ENCODE measurements at places on chromosomes 12 and 14.

- DNase-seq = no peak
Observed at GRCh38 chr12:6370994-6371754, 4.2 kb downstream of the SCNN1A start.

DNA sequence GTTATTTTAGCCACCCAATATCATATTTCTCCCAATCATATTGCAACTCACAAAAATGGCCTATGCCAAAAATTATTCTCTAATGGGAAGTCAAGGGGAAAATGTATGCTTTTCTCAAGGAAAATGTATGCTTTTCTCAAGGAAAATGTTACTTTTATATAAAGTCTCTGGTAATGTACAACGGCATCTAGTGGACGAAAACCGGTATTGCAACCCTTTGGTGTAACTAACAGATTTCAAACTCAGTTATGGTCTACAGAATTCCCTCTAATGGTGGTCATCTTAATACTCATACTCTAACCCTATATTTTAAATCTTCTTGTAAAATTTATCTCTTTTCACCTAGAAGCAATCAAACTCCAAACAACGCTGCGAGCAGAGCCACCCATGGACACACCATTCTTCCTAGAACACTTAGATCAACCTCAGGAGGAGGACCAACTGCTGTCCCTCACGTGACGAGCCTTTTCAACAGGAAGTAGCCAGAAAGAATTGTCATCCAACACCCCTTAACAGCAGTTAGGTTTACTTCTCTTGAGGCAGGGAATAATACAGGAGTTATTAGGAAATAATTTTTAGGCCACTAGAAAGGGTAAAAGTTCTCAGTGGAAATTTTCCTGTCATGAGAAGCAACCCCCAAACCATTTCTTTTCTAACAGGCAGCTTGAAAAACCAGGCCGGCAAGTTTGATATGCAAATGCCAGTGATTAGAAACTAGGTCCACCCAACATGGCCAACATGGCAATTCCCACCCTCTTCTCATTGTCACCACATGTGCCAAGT is 20.1 kb downstream of the APOBEC1 start:
- peak; percentile 63 for DNase-seq

GRCh38 chr12:53755451-53755891 is 3.7 kb upstream of the CISTR start:
- no peak for DNase-seq

- DNase-seq = no peak
Observed at GRCh38 chr12:4202487-4202886, 71.1 kb upstream of the CCND2 start.

GRCh38 chr12:32644431-32644830 is 34.7 kb upstream of the DNM1L start:
- no peak for DNase-seq

DNA sequence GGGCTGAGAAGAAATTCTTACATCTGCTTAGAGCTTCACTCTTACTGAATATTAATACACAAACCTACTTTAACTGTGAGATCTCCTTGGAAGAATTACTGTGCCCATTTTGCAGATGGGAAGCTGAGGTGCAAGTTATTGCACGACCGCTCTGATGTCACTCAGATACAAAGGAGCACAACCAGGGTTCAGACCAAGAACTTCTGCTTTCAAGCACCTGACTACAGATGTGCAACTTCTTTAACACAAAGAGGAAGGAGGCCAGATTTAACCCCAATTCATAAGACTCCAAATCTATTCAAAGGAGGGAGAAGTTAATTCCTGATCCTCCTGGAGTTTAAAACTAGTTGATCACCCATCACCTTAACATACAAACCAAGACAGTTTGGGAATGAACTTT is 232.6 kb downstream of the VRK1 start:
- no peak for DNase-seq

DNA sequence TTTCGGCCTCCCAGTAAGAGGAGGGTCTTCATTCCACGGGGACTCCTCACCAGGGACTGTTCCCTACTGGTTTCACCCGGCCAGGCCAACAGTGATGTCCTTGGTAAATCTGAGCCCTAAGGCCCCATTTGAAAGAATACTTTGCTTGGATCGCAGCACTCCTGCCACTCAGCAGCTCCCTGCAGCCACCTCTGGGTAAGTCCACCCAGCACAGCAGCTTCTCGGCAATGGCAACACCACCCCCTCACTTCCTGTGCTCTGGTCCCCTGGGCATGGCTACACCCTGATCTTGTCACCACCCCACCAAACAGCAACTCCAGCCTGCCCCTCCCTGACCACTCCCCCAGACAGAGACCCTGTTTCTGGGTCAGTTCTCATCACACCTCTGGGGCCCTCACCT is 100.3 kb downstream of the SETD3 start:
- no peak for DNase-seq

- DNase-seq = no peak
Observed at GRCh38 chr12:45168976-45169375, 46.9 kb upstream of the ANO6 start.

- peak; percentile 46 for DNase-seq
Observed at GRCh38 chr14:95452176-95452892, 64.1 kb downstream of the SYNE3 start.

GRCh38 chr12:1083151-1083888 is 92.3 kb downstream of the ERC1 start:
- no peak for DNase-seq

DNA sequence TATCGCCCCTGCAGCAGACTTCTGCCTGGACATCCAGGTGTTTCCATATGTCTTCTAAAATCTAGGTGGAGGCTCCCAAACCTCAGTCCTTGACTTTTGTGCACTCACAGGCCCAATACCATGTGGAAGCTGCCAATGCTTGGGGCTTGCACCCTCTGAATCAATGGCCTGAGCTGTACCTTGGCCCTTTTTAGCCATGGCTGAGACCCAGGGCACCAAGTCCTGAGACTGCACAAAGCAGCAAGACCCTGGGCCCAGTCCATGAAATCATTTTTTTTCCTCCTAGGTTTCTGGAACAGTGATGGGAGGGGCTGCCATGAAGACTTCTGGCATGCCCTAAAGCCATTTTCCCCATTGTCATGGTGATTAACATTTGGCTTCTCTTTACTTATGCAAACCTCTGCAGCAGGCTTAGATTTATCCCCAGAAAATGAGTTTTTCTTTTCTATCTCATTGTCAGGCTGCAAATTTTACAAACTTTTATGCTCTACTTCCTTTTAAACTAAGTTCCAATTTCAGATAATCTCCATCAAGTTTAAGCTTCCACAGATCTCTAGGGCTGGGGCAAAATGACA is 1445.8 kb upstream of the FLRT2 start:
- DNase-seq = no peak

- no peak for DNase-seq
Observed at GRCh38 chr12:67082221-67082620, 186.9 kb upstream of the CAND1 start.

DNA sequence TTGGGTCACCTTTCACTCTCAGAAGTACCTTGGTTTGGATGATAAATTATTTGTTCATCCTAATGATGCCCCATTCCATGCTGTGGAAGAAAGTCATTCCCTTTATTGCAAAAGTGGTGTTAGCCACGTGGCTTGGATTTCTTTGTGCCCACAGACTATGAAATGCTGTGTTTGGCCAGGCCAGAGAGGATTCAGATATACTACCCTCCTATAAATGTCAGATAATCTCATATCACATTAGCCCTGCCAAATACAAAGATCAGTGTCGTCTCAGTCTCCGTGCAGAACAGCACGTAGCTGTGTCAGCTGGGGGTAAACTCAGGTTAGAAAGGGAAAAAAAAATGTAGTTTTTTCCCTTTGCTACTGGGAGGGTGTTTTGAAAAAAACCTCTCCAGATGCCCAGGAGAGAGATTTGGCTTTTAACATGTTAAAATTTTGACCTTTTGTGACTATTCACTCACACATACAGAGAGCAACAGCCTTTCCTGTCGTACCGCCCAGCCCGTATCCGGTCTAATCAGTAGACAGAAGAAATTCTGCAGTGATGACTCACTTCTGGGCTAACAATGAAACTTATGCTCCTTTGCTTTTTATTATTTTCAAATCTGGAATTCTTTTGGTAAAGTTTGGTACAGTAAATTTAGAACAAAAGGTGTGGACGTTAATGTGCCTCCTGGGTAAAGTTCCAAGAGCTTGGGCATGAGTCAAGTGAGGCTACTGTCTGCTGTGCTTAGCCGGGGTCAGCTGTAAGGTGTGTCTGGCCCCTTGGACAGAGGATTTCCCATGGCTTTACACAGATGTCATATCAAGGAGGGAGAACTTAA is 8.5 kb upstream of the PTPRB start:
- no peak for DNase-seq

DNA sequence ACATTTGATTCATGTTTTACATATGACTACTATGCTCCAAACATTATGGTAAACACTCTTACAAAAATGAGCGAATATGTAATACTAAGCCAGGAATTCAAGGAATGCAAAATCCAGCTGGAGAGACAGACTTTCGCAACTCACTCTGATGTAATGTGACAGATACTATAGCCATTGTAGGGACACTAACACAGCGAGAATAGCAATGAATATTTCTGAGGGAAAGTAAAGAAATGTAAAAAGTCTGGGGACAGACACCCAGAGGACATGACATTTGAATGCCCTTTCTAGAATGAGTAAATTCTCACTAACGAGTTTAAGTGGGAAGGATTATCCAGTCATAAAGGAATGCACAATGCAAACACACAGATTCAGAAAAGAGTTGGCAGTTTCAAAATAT is 121.9 kb downstream of the PIK3C2G start:
- no peak for DNase-seq
